ENCODE measurements at places on chromosomes 11 and 22.

DNA sequence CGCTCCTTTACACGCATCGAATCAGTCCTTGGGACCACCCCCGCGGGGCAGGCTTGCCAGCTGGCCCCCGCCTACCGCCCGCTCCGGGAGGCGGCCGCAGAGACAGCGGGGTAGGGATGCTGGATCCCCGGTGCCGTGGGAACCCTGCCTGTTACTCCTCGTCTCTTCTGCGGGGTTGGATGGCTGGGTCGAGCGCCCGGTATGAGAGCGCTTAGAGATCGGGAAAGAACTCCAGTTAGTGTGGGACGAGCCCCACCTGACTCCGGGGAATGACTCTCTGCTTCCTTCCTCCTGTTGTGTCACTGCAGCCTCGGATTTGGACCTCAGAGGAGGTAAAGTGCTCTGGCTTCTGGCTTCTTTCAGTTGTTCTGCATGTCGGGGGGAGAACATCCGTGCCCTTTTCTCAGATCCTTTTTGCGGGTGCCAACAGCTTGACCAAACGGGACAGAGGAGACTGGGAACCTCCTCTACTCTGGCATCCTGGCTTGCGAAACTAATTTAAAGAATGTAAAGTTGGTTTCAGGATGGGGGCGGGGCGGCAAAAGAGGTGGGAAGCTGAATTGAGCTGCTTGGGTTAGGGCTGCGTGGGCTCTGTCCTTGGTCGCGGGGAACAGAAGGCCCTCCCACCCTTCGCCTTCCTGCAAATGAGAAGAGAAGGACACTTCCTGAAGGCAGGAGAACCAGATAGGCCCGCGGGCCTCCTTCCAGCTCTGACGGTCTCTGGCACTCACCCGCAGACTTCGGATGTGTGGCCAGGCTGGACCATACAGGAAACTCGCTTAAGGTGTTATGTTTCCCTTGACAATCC is 938 bp downstream of the LAYN start:
- no peak for DNase-seq

DNA sequence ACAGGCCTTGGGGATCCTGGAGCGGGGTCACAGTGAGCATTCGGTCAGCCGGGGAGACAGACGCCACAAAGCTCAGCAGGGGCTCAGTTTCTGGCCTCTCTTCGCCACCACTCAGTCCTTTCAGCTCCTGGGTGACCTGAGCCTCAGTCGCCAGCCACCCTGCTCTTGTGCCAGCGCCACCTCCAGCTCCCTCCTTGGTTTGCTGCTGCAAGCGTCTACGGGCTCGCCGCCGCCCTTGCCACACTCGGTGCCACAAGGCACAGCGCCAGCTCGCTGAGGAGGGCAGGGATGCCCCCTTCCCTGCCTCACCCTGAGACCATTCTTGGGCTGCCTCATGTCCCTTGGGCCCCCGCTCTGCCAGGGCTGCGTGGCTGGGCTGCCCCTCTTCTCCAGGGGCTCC is 1.5 kb upstream of the EEF1G start:
- DNase-seq, result no peak

GRCh38 chr11:19958204-19958603 is 202.1 kb downstream of the DBX1 start:
- DNase-seq, result no peak

GRCh38 chr11:129192150-129192549 is at the start of gene ARHGAP32:
Gene ARHGAP32 (minus strand): TSS chr11:129192325. CDS start chr11:129192198, 127 bp downstream.
- DNase-seq, result no peak

GRCh38 chr11:14544611-14545010 is 24.4 kb upstream of the PSMA1 start:
- DNase-seq, result no peak

GRCh38 chr22:20982563-20982882 is 426 bp downstream of the LZTR1 start:
- DNase-seq, result no peak

DNA sequence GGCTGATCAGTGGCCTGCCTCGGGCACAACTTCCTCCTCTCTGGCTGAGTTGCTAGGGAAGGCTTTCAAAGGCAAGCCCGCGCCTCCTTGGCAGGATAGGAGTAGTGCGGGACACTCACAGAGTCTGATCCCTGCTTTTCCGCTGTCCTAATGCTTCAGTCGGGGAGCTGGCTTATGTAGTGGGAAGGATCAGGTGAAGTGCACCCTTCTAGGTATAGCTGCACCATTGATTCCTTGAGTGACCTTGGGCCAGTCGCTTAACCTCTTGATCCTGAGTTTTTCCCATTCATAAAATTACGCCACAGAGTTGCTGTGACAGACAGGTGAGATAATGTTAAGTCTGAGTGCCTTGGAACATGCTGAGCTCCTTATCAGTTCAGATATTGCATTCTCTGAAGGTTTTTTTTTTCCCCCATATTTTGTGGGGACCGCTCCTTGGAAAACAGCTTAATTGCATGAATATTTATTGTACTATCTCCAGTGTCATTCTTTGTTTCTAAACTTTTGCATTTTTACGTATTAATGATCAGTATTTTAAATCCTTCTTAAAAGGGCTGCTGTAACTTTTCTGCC is 961 bp downstream of the IPO7 start:
- DNase-seq, result no peak

GRCh38 chr11:102620179-102620578 is 5.0 kb downstream of the MMP20 start:
- no peak for DNase-seq

DNA sequence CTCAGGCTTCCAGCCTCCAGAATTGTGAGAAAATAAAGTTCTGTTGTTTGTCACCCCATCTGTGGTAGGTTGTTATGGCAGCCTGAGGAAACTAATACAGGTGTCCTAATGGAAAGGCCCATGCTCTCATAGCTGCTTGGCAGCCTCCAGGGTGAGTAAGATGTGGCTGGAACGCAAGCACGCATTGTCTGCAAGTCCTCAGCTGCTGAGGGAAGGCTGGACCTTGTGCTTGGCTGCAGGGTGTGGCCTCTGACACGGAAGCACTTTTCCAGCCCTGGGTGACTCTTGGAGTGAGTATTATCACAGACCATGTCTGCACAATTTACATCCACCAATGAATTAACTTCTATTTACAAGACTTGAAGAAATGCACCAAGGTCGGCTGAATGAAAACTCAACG is 44.4 kb upstream of the BARX2 start:
- DNase-seq, result no peak

DNA sequence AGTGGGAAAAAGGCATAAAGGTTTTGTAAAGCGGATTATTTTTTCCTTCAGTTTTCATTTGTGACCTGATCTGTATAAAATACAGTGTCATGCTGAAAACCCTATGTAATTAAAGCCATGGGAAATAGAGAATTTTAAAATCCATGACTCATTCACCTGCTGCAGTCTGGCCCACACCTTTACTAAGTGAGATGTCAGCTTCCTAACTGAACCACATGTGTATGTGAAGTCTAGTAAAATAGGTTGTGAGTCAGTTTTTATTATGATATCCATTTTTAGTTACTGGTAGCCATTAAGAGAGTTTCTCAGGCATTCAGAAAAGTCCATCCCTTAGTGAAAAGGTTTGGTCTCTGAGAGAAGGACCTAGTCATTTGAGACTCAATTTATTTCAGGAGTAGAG is 60.9 kb downstream of the TRIM44 start:
- no peak for DNase-seq

DNA sequence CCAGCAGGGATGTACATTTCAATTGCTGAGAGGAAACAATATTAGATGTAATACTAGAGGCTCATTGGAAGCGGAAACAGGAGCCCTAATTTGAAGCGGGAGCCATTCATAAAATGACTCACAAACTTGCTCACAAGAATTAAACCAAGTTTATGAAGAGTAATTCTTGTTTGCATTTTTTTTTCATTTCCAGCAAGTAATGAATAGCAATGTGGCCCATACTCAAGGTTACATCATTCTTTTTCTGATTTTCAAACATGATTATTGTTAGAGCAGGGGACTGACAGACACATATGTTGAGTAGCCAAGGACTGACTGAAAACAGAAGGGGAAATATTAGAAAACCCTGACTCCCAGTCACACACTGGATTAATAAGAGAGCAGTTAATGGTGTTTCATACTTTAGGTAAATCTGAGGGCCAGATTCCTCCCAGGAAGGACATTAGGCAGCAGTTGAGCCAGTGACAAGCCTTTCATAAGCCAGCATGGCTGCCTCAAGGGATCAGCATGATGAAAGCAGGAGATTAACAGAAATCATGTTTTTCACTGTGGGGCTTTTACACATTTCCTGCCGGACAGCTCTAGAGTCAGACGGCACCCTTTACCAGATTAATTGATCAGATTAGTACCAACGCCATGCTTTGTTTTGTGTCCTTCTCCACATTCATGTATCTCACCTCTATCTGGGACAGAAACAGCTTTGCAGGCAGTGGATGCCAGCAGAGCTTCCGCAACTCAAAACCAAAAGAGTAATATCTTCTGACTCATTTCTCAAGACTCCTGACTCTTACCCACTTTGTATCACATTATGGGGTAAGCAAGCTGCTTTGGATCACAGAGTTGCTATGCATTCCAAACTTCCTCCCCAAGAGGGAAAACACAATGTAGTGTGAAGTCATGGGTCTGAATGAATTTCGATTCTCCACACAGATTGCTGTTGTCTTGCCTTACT is 831.6 kb downstream of the KCNA4 start:
- DNase-seq, result no peak

GRCh38 chr22:20141186-20142077 is 9.4 kb downstream of the CCDC188 start:
- DNase-seq, result no peak

DNA sequence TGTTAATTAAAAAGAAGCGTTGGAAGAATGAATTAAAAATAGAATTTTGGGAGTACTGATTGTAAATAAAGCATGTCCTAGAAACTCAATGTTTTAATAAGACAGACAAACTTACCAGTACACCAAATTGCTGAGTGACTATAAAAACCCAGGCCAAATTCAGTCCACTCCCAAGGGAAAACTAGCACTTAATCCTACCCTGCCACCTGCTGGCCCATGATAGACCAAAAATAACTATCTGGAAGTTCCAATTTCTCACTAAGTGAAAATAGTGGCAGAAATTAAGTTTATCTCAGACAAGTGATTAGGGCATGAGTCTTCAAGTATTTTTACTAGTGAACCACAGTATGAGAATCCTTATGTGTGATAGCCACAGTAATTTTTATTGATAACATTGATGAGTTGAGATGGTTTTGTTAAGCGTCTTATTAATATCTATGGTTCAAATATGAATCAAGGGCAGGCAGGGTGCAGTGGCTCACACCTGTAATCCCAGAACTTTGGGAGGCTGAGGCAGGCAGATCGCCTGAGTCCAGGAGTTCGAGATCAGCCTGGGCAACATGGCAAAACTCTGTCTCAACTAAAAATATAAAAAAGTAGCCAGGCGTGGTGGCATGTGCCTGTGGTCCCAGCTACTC is 9.8 kb upstream of the DDX10 start:
- DNase-seq, result no peak

DNA sequence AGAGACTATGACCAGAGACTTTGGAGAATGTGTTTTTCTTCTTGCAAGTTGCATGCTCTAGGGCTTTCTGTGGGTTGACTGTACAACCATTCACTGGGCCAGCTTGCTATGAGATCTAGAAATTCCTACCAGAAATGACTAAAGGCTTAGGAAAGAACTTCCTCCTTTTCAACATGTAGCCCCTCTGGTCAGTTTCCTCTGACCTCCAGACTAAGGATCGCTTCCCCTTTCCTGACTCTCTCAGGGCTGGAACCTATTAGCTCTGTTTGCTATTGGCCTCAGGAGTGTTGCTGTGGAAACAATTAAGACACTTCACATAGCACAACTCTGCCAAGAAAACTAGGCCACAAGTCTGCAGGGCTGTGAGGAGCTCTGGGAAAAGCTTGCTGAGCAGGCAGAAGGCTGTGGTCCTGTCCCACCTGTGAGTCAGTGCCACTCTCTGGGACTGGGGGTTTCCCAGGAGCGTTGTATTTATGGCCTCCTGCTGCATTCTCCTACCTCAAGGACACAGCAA is 10.7 kb downstream of the CRY2 start:
- no peak for DNase-seq

DNA sequence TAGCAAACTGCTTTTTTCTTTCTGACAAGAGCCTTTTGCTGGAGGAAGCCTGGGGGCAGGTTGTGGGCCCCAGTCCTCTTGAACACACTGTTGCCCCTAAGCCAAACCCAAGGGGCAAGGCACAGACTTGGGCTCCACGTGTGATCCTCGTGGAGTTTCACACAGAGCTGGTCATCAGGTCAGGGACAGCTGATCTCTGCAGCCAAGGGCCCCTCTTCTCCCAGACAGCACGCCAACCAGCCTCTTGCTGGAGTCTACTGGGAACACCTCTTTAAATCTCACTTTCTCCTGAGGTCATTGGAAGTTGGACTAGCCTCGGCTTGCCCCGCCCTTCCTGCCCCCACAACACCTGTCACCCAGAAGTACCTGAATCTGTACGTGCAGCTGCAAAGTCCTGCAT is 39.8 kb downstream of the C11orf58 start:
- DNase-seq, result no peak

- DNase-seq, result no peak
Measured at GRCh38 chr11:11740073-11740702, 101.6 kb upstream of the USP47 start.

Measured in activated naive CD4-positive, alpha-beta T cell (primary cell).